ENCODE measurements at places on chromosomes 2 and 18.

DNA sequence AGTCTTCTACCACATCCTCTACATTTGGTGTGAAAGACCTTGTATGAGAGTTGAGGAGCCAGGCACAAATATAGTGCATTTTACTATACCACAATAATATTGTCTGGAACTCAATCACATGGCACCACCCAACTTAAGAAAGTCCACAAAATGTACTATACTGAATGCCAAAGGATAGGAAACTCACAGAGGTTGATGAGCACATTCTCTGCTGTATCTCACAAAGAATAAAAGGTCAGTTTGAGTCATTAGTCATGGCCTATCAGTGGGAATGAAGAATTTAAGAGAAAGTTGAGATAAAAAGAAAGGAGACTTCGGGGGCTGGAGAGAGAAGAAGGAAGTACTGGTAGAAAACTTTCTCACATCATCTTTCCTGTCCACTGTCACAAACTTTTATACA lies 134.3 kb downstream of the RDH14 start:
- DNase-seq = no peak

DNA sequence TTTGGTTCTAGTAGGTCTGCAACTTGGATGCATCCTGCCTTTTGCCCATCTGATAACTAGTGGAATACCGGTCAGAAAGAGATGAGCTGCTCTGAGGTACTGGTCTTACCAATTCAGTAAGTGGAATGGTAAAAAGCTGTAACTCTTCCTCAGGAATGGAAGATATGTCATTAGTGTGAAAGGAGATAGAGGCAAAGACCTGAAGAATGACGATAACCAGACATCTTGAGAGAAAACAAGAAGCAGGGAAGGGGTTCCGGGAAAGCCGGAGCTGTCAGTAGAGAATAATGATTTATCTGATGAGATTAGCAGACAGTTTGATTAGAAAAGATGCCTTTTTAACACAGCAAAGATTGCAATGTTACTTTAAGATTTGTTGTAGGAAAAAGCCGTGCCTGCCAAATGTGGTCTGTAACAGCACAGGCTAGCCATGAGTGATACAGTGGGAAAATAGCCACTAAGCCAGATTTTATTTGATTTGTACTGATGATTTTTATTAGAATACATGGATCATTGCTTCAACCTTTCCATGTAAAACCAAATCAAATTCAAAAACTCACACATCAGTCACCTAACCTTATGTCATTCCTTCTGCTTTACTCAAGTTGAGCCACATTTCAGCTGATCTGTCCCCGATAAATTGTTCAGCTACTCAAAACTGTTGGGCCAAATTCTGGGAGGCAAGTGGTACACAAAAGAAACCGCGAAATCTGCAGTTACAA lies 110.0 kb downstream of the TCF4 start:
- DNase-seq = peak; percentile 61

DNA sequence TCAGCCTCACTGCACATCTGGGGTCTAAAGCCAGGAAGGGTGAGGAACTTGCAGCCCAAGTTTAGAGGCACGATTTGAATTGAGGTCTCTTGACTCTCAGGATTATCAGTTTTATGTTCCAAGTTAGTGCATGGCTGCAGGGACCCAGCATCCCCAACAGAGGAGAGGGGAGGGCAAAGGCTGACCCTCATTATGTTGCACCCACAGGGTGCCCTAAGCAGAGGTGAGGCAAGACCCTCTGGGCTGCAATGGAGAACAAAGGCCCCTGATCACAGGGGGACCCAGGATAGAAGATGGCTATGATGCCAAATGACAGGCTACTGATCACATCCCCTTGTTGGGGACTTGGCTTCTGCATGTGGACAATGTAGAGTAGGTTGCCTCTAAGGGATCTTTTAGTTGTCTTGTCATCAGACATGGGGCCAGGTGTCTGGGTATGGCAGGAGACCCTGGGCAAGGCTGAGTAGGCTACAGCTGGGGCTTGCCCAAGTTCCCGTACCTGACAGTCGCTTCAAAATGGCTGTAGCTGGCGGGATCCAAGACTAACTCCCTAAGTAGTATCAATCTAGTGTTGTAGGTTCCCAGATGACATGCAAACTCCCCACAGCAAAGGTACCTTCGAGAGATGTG lies 4.5 kb upstream of the GDF7 start:
- DNase-seq = no peak

DNA sequence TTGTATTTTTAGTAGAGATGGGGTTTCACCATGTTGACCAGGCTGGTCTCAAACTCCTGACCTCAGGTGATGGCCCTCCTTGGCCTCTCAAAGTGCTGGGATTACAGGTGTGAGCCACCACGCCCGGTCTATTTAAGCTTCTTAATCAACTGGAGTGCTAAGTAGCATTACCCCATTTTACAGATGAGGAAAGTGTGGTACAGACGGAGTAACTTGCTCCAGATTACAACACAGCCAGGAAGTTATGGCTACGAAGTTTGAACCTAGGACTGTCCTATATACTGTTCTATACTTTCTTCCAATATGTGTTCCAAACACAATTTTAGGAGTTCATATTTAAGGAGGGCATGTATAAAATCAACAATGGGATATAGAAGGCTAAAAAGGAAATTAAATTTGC lies 197.7 kb downstream of the TGIF1 start:
- DNase-seq = no peak

GRCh38 chr2:105660489-105660888 lies 84.2 kb upstream of the NCK2 start:
- DNase-seq = no peak

DNA sequence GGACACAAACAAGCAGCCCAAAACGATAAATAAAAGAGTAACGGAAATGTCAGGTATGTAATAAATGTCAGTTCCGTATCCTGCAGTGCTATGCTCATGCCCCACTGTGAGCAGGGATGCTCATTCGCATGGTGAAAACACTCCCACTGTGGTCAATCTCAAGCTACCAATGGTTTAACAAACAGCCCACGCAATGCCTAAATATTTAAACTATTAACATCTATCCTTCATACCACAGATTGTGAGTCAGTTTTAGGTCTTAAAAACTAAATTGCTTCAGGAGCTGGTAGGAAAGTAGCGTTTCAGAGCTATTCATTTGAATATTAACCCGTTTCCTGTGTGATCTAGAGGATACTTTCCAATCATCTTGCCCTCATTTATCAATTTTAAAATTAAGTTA lies 207.4 kb downstream of the TCF4 start:
- DNase-seq = no peak

DNA sequence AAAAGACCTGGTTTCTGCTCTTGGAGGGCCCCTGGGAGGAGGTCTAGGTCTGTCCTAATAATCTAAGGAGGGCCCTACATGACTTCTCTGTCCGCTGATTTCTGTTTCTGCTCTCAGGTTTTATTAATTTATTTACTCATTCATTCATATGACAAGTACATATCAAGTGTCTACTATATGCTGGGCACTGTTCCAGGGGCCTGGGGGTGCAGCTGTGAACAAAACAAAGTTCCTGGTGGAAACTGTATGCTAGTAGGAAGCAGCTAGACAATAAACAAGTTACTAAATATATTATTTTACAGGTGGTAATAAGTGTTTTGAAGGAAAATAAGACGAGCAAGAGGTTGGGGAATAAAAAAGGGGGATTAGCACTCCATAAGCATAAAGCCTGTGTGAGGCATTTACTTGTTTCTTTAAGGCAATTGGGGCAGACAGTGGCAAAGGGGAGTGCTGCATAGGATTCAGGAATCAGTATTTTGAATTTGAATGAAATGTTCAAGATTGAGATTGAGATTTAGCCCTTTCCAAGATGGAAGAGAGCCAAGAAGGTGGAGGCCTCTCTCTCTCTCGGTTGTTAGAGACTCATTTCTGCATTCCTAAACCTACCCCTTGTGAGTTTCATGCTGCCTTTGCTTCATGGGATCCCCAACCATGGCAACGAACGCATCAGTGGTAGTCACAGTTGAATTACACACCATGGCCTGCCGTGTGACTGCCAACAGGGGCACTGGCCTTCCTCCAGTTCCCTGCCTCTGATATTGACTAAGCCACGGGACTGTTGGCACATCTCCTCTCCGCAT lies 28.3 kb downstream of the DRC1 start:
- DNase-seq = no peak

- peak; percentile 87 for DNase-seq
These were observed 177.2 kb downstream of the NEDD4L start for GRCh38 chr18:58221060-58221725.

- DNase-seq = peak; percentile 61
These were observed 19.5 kb downstream of the WIPF1 start for GRCh38 chr2:174577967-174578589.

- DNase-seq = no peak
These were observed 182.5 kb upstream of the NXPH2 start for GRCh38 chr2:138962686-138963085.

DNA sequence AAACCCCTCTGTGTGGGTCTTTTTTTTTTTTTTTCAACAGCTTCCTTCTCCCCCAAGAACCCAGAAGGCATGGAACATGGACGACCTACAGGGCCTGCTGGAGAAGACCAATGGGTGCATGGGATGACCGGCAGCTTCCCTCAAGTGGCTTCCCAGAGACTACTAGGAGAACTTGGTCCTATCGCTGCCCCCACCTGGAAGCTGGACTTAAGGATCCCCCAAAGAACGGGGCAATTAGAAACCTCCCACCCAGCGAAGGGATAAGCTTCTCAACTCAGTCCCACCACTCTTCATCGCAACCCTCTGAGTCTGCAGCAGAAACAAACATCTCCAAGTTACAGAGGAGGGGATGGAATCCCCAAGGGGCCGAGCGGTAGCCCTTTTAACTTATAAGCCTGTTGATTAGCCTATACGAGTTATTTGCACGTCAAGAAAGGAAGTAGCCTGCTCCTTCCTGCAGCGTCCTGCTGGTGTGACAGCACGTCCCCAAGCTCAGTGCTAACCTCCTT lies 1.4 kb downstream of the ACTR1B start:
- DNase-seq = no peak

- peak; percentile 81 for DNase-seq
These were observed 69.5 kb downstream of the ANTXR1 start for GRCh38 chr2:69082430-69082997.

DNA sequence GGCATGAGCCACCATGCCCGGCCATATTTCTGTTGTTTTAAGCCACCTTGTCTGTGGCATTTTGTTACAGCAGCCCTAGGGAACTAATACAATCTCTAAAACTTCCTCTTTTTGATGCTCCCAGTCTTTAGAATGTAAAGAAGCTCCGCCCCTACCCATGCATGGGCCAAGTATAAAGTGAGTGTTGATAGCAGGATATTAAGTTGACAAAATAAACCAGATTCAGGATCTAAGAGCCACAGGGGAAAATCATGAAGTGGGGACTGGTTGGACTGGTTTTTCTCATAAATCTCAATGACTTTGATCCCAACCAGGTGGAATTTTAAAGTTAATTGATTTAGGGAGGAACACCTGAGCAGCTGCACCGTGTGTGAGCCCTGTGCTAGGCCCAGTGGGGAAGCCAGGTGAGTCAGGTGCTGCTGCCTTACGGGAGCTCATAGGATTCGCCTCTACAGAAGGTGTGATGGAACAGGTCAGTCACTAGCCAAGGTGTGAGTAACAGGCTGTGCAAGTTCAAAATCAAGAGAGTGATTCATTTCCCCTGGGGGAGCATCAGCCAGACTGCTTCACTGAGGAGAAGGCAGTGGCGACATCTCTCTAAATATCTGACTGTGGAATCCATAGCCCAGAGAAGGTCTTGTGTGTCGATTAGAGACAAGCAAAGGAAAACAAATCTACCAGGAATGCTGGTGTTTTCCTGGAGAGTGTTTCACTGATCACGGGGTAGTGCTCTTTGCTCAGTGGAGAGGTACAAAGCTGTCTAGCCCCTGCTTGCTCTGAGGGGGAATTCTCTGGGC lies 63.0 kb upstream of the MSH2 start:
- no peak for DNase-seq

DNA sequence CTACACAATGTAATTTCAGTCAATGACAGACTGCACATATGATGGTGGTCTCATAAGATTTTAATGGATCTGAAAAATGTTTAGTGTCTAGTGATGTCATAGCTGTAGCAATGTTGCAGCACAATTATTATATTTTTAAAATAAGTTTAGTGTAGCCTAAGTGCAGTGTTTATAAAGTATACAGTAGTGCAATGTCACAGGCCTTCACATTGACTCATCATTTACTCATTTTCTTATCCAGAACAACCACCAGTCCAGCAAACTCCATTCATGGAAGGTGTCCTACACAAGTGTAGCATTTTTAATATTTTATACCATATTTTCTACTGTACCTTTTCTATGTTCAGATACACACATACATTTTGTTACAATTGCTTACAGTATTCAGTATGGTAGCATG lies 663.1 kb downstream of the ERBB4 start:
- no peak for DNase-seq

DNA sequence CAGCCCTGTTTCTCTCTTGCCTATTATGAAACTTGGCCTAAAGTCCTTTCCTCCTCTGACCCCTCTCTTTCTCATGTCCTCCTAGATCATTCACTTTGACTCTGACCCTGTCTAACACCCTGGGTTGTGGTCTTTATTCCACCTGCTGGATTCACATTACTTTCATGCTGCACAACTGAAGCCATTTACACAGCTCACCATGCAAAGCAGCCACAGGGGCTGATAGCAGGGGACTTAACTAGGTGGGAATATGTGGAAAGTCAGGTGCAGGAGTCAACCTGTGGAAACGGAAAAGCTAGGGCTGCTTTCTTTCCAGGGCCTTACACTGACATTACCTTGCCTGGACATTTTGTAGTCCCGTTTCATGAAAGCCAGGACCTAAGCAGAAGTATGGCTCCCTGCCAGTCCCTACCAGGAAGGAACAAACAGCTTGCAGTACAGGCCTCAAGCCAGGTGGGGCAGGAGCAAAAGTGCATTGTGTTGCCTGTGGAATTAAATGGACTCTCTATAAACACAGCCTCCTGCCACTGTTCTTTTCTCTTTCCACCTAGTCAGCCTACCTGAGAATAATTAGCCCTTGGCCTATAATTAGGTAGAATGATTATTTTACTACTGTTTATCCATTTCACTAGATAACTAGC lies 11.8 kb downstream of the MAPRE3 start:
- peak; percentile 36 for DNase-seq

- DNase-seq = no peak
These were observed 6.8 kb upstream of the GREB1 start for GRCh38 chr2:11527001-11527400.

DNA sequence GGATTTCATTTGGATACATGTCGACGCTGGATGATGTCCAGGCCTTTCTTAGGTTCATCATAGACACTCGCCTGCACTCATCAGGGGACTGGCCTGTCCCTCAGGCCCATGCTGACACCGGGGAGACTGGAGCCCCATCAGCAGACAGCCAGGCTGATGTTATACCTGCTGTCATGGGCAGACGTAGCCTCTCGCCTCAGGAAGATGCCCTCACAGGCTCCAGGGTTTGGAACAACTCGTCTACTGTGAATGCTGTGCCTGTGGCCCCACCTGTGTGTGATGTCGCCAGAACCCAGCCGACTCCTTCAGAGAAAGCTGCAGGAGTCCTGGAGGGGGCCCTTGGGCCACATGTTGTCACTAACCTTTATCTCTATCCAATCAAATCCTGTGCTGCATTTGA lies 28.3 kb downstream of the MOCOS start:
- no peak for DNase-seq

- DNase-seq = no peak
These were observed 12.8 kb downstream of the TMEM127 start for GRCh38 chr2:96253006-96253405.

Data from astrocyte of the spinal cord (primary cell).